ENCODE measurements at places on chromosomes 2 and 18. TPM values are rescaled to one million over a fixed set of nuclear protein-coding genes. Genes with fewer than 3 reads are reported as not detected.

Gene ZBTB7C
- 10.8 TPM for total RNA-seq

Gene GALNT13
- 0.39 TPM for total RNA-seq

DNA sequence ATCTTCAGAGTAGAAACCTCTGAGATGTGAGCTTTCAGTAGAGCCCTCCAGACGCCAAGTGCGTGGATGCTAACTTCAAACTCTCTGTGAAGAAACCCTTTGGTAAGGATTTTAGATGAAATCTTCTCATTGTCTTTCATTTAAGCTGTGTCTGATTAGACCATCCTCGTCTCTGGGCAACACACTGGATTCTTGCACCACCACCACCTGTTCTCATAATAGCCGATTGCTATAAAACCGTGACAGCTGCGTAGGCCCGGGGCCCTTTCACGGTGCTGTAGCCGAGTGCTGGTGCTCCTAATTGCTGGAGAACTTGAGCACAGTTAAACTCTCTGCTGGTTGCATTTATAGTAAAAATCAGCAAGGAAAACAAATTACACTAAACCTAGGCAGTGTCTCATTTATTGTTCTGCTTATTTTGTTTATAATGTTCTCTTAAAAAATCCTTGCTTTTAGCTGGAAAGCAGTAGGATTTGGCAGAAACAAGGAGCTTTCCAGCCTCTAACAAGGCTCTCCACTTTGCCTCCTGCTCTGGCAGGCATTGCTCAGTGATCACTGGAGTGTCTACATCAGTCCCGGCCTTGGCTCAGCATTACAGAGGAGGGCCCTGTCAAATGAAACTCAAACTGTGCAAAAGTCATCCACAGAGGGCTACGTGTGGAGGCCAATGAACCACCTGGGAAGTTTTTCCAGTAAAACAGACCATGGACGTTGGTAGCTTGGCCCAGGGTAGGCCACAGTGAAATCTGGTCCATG lies 40.9 kb upstream of the MBP start:
- DNase-seq, result no peak

GRCh38 chr2:16250886-16251285 lies 310.5 kb downstream of the MYCN start:
- DNase-seq, result no peak

GRCh38 chr2:119873350-119874315 lies 113.9 kb downstream of the PTPN4 start:
- DNase-seq, result no peak

- DNase-seq, result no peak
Measured at GRCh38 chr2:170813611-170814532, 2.8 kb upstream of the GAD1 start.

DNA sequence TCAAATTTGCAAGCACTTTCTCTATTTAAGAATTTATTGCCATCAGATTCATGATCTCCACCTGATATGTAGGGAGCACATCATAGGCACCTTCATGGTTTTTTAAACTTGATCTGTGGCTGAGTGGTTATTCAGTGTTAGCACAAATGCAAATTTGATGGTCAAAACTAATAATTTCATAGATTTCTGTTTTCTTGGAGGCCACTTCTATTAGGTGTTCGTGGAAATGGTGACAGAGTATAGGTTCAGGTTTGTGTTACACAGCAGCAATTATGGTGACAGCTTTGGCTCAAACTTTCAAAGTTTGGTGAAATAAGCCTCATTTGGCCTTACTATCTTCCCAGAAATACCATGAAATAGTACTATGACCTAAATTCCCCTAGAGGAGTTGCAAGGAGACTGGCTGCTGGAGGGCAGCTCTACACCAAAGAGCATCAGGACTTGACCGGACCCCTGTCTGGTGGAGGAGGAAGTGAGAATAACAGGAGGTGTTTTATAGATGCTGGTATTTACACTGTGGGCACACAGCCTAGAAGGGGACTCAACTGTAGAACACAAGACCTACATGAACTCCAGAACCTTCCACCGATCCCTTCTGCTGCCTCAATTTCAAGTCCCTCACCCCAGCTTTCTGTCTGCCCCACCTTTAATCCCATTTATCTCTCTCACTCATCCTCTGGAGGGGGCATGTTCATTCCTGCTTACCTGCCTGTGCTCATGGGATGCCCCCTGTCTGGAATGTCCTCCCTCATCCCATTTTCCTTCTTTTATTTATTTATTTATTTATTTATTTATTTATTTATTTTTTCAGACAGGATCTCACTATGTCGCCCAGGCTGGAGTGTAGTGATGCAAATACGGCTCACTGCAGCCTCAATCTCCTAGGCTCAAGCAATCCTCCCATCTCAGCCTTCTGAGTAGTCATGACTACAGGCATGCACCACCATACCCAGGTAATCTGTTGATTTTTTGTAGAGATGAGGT lies 132.9 kb upstream of the SIX2 start:
- no peak for DNase-seq

Gene AQP12B
- total RNA-seq, result not detected

DNA sequence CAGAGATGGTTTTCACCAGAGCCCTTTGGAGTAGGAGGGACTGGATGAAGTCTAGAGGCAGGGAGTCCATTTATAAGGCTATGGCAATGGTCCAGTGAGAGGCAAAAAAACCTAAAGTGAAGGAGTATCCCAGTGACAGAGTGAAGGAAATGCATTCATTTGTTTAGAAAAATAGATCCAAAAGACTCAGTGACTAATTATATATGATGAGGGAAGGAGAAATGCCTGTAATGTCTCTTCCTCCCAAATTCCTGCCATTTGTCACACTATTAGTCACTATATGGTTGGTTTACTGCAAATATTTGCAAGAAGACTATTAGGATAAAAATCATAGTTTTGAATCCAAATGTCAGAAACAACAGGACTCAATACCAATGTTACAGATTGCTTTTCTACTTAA lies 104.2 kb downstream of the ZNF521 start:
- no peak for DNase-seq

DNA sequence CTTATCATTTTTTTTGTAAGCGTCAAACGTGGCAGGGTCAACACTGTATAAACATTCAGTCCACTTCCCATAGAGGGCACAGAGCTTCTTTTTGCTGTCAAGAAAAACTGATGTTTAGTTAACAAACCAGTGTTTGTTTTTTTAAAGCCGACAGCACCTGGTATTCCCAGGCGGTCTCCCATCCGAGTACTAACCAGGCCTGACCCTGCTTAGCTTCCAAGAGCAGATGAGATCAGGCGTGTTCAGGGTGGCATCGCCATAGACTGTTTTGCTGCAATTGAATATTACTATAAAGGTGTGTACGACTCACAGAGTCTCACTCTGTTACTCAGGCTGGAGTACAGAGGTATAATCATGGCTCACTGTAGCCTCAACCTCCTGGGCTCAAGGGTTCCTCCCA lies 31.5 kb downstream of the CABYR start:
- DNase-seq, result no peak

Gene TCF23
- not detected for total RNA-seq

Gene RAD51AP2
- total RNA-seq, result not detected

Gene TRIM43
- not detected for total RNA-seq

Gene RIT2
- not detected for total RNA-seq

Gene B3GNT7
- 5.1 TPM for total RNA-seq

Gene MAL
- 42.8 TPM for total RNA-seq

Gene BMP10
- total RNA-seq, result not detected

DNA sequence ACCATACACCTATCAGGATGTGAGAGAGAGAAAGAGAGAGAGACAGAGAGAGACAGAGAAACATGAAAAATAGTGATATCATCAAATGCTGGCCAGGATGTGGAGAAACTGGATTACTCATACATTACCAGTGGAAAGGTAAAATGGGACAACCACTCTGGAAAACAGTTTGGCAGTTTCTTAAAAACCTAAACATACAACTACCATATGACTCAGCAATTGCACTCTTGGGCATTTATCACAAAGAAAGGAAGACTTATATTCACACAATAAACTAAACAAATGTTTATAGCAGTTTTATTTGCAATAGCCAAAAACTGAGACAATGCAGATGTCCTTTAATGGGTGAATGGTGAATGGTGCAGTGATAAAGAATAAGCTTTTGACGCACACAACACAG lies 29.1 kb downstream of the SLC4A3 start:
- no peak for DNase-seq

Gene TNFRSF11A
- 2.2 TPM for total RNA-seq

- DNase-seq, result no peak
Measured at GRCh38 chr2:43980902-43981301, 14.9 kb downstream of the LRPPRC start.

Gene RNF144A
- 8.0 TPM for total RNA-seq

DNA sequence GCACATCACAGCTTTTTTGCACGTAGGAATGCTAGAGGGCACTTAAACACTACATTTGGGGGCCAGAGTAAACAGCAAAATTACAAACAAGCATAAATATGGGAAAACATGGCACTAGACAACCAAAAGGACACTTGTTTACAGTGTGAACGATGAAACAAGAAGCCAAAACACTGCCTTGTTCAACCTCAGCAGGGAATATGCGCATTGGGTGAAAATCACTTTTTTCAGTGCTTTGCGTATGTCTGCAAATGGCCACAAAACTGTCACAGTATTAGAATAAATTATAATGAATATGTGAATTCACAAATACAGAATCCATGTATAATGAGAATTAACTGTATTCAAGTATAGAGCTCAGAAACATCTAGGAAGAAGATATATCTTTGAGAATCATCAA lies 1064.0 kb upstream of the GYPC start:
- DNase-seq, result no peak

DNA sequence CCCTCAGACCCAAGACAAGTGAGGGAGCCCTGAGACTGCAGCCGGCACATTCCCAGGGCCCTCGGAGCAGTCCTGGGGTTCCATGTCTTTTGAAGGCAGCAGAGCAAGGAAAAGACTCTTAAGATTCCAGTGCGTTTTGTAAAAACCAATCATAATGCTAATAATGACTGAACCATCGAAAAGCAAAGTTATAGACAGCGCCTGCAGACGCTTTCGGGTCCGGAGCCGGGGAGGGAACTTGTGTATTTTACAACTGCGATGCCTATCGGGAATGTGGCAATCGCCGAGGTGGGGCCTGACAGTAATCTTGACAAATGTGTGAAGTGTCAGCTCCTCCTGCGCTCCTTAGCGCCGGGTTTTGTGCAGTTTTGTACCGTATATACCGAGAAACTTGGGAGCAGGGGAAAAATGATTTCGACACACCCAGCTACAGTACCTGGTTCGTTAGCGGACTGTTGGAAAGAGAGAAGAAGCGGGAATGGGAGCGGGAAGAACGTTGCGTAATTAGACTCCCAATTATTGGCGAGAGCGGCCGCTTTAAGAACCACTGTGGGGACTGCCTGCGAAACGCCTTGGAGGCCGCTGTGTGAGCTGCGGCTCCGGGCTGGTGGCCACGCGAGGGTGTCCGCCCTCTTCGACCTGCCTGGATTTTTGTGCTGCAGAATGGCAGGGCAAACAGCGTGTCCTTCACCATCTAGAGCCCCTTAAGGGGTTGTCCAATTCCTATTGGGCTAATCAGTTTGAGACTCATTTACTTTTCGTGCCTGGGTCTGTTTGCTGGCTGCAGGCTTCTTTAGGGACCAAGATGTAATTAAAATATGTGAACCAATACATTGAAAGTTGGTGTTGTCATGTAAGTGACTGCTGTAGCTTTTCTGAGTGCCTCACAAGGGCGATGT lies 2.4 kb downstream of the EPAS1 start:
- DNase-seq, result no peak

DNA sequence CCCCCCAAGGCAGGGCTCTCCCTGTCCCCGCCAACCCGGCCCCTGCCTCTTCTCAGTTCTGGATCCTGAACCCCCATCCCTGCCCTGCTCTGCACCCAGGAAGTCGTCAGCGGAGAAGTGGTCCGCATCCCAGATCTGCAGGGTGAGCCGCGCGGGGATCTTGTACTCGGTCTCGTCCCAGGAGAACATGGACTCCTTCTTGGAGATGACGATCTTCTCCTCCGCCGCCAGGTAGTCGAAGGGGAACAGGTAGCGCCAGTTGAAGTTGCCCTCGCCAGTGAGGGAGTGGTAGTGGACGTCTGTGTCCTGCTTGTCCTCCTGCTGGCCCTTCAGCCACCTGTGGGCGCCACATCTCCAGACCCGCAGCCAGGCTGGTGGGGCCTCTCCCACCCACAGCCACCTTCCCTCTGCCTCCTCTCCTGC lies 16.3 kb downstream of the OTOF start:
- DNase-seq, result no peak

GRCh38 chr2:47946593-47946992 lies 40.3 kb upstream of the FBXO11 start:
- no peak for DNase-seq

Gene MCEE
- total RNA-seq, result 9.0 TPM

Gene HRH4
- total RNA-seq, result not detected

Gene CSRNP3
- 2.9 TPM for total RNA-seq

Gene GLI2
- total RNA-seq, result 16.1 TPM

Gene TMEM18
- total RNA-seq, result 8.7 TPM

DNA sequence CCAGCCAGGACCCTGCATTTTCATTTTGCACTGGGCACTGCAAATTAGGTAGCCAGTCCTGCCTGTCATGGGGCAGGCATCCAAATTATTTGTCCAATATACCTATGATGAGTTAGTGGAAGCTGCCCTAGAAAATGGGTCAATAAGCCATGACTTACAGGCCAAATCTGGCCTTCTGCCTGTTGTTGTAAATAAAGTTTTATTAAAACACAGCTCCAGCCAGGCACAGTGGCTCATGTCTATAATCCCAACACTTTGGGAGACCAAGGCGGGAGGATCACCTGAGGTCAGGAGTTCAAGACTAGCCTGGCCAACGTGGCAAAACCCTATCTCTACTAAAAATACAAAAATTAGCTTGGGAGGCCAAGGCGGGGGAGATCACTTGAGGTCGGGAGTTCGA lies 8.3 kb downstream of the AP1S3 start:
- DNase-seq, result no peak

Gene PRR30
- total RNA-seq, result not detected

DNA sequence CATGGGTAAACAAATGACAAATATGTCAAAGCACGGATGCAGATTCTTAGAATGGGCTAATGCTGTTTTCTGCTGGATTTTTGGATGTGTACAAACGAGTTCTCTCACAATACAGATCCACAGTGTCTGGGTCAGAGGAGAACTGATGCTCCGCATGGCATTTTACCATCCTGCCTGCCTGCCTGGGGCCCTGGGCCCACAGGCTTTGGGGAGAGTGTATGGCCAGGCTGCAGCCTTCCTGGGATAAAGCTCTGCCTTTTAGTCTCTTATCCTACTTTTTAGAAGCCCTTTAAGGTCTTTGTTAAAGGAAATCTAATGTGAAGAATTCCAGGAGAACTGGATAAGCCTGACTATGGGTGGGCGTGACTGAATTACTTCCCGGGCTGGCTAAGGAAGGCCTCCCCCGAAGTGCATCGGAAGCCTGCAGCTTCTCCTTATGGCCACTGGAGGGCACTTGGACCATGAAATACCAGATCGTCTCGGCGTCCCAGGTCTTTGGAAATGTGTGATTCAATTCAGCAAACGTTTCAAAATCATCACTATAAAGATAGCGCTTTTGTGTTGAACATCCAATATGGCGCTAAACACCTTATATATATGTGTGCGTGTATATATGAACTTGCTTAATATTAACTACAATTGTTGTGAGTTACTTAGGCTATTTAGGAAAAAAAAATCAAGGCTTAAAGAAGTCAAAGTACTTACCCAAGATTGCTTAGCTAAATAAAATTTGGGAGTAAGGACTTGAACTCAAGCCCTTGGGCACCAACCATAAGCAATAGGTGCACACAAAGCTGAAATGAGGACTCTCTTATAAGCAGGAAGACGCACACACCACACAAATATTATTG lies 15.2 kb upstream of the DNPEP start:
- no peak for DNase-seq

- DNase-seq, result no peak
Measured at GRCh38 chr2:115084446-115084845, 642.0 kb downstream of the DPP10 start.

Measured in esophagus muscularis mucosa (tissue), 4 donors.